ENCODE measurements at places on chromosomes 16 and 17.

DNA sequence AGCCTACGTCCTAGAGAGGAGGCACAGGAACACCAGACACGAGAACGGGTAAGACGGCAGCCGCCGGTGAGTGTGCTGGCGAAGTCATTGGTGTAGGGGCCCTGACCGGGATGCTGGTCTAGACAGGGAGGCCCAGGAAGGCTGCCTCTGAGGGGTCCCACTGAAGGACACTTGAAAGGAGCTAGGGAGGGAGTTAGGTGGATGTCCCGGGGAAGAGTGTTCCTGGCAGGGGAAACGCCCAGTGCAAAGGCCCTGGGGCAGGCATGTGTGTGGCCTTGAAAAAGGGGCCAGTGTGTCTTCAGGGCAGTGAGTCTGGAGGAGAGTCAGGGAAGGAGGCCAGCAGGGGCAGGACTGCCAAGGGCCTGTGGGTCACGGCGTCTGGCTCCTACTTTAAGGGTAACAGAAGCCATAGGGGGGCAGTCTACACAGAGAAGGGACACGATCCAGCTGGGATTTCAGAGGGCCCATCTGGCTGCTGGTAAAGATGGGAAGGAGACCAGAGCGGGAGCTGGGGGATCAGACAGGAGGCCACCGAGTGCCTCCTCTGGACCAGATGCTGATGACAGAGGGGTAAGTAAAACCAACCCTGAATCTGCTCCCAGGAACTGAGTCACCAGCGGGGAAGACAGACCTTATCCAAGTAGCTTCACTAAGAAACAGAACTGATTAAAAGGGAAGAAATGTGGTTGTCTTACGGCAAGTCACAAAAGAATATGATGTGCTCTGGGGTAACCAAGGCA lies 115.9 kb downstream of the LITAF start:
- no peak for DNase-seq

- no peak for DNase-seq
These were observed 40.4 kb upstream of the C16orf78 start for GRCh38 chr16:49333259-49333597.

DNA sequence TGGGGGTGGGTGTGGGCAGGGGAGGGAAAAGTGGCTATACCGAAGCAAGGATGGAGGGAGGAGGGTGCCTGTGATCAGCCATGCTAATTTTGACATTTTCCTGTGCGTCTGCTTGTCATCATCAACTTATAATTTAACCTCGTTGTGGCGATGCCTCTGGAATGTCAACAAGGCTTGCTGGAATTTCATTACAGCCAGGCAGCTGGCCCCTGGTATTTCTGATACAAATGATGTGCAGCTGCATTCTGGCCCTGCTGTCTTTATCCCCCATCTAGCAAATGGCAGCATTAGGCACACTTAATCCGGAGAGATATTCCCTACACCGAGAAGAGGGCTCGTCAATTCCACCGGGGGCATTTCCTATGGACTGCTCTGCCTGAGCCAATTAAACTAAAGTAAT lies 278.3 kb upstream of the CCL2 start:
- no peak for DNase-seq

DNA sequence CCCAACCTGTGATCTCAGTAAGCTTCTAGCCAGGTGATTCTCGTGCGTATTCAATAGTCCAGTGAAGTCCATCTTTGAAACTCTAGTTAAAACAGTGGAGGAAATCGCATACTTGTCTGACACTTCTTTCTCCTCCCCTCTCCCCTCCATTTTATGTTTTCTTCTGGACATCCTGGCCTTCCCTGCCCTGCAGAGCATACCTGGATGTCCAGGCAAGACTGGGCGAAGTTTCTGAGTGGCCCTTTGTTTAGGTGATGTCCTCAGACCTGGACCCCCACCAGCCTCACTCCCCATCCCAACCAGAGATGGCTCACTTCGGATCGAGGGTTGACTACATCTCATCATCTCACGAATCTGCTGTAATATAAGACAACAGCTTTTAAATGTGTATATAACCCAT lies 65.7 kb downstream of the CCDC182 start:
- DNase-seq: no peak

DNA sequence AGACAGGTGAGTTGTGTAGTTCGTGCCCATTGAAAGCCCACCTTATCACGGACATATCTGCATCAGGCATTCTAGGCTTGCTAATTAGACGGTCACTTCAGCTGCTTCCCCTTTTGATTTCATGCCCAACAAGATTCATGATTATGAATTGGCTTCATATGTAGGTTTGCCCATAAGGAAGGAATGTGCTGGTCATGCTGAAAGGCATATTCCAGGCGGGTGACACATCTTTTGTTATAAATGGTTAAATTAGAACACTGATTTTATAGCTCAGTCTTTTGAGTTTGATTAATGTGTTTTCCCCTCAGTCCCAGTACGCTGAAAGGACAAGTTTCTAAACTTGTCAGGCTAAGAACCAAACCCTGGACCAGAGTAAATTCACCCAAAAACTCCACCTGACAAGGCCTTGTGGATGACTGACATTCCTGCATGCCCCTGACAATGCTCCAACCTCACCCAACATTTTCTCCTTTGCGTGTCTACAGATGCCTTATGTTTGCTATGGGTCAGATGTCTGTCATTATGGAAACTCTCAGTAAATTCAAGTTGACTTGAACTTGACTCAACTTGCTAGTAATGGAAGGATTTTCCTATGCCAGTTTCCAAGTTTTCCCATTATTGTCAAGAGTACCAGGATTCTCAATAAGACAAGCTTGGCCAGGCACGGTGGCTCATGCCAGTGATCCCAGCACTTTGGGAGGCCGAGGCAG lies 421.9 kb downstream of the PMP22 start:
- DNase-seq: no peak

DNA sequence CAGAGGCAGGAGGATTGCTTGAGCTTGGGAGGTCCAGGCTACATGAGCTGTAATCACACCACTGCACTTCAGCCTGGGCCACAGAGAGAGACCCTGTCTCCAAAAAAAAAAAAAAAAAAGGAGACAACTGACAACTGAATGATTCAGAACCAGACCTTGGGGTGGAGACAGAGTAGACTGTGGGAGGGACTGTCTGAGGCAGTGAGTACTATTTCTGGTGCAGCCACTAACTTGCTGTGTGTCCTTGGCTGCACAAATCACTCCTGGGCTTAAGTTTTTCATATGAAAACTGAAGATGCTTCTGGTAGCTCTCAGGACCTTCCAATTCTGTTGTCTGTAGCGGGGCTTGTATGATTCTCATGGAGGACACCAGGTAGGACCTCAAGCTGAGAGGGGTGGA lies 5.8 kb downstream of the ASB16 start:
- no peak for DNase-seq

GRCh38 chr17:68298601-68299000 lies 7.3 kb downstream of the ARSG start:
- DNase-seq: no peak

DNA sequence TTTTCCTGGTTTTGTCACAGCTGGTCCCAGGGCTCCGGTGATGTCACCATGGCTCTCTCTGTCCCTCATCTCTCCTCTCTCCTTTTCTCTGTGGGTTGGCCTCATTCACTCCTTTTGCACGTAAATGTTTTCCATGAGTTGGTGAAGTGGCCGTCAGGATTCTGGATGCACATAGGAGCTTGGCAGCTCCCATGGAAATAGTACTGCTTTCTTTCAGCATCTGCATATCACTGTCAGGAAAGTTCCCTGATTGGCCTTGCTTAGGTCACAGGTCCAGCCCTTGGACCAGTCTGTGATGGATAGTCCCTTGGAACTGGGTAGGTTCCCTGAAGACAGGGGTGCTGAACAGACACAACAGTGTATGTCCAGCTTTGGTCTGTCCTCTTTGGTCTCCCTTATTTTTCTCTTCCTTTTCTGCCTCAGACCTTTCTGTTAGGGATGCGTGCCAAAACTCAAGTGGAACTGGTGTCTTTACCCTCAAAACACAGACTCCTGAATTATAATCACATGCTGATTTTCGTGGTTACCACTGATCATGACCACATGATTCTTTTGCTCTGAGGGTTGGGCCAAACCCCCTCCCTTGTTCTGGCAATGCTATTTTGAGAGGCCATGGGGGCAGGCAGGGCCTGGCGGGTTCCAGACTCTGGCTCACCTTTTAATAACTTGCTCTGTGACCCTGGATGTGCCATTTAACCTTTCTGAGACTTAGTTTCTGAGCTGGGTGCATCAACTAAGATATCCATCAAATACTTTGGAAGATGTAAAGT lies 99.0 kb downstream of the MSI2 start:
- no peak for DNase-seq

- DNase-seq: no peak
These were observed 12.8 kb downstream of the SPNS3 start for GRCh38 chr17:4446326-4447071.

DNA sequence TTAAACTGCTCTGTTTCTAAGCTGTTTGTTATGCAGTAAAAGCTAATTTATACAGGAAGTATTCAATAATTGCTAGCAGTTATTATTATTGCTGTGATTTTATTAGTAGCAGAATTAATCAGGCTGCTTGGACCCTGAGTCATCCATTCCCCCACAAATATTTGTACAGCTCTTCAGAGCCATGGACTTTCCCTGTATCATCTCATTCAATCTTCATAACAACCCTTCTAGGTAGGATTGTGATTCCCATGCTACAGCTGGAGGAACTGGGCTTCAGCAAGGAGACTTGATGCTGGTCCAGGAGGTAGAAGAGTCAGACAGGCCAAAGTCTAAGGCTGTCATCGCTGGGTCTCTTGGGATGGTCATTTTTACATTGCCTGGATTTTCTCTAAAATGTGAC lies 208.3 kb downstream of the C16orf95 start:
- no peak for DNase-seq

DNA sequence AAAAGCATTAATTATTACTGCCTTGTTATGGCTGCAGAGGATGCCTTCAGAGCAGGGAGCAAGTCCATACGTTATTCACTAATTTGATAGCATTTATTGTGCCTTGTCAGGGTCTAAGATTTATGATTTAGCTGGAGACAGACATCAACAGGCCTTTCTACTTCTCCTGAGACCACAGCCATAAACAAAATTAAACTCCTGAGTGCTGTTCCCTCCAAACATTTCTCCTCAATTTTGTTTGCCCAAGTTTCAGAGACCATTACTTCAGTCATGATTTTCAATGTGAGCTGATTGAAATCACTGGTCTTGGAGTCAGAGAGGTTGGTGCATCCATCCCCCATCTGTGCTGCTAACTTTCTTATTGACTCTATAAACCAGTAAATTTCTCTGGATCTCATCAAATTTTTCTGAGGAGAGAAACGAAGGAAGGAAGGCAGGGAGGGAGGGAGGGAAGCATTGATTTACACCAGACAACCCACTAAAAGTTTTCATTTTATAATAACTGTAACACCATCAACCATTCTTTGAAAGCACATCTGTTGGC lies 423.6 kb upstream of the CDH11 start:
- no peak for DNase-seq

DNA sequence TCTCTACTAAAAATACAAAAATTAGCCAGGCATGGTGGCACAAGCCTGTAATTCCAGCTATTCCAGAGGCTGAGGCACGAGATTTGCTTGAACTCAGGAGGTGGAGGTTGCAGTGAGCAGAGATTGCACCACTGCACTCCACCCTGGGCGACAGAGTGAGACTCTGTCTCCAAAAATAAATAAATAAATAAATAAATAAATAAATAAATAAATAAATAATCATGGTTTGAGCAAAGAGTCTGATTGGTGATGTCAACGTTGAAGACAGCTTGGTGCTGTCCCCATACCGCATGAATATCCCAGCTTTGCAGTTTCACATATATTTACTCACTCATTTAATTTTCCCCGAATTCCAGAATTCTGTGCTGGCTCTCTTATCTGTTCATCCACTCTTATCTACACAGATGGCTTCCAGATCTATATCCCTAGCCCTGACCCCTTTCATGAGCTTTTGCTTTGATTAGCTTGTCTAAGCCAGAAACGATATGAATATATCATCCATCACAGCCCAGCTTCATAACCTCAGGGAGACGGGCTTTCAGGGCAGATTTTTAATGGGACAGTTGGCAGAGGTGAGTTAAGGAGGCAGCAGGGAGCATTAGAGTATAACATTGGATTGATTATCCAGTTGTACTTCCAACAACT lies 91.0 kb downstream of the SPACA3 start:
- DNase-seq: no peak

- no peak for DNase-seq
These were observed 35.8 kb downstream of the SRCIN1 start for GRCh38 chr17:38569701-38570512.

- peak; percentile 38 for DNase-seq
These were observed 2.3 kb upstream of the DLX3 start for GRCh38 chr17:49997301-49997650.

DNA sequence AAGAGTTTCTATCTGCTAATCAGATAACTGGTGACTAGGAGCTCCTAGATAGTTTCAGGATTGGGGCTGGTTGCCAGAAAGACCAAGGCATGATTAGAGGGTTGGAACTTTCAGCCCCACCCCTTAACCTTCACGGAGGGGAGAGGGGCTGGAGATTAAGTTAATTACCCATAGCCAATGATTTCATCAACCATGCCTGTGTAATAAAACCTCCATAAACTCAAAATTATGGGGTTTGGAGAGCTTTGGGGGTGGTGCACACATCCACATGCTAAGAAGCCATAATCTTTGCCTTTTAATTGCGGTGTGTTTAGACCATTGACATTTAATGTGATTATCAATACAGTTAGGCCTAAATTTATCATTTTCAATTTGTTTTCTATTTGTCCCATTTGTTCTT lies 161.7 kb downstream of the CDK5R1 start:
- no peak for DNase-seq

DNA sequence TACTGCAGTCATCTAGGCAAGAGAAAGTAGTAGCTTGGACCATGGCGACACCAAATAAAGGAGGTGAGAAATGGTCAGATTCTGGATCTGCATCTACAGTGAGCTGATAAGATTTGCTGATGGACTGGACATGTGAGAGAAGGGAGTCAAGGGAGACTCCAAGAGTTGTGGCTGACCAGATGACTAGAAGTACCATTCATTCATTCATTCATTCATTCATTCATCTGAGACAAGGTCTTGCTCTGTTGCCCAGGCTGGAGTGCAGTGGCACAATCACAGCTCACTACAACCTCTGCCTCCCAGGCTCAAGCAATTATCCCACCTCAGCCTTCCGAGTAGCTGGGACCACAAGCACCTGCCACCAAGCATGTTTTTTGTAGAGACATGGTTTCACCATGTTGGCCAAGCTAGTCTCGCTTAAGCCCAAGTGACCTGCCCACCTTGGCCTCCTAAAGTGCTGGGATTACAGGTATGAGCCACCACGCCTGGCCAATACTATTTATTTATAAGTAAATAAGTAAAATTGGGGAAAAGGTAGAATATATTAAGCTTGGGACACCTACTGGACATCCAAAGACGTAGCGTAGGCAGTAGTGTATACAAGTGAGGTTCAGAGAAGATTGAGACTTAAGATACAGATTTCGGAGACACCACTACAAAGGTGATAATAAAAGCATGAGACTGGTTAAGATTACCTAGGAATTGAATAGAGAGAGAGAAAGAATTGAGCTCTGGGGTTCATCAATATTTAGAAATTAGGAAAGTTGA lies 15.7 kb upstream of the RNF43 start:
- DNase-seq: no peak

- DNase-seq: no peak
These were observed 1.8 kb downstream of the CCDC78 start for GRCh38 chr16:724188-725040.

GRCh38 chr16:57788252-57788841 lies 13.9 kb downstream of the KIFC3 start:
- DNase-seq: no peak

GRCh38 chr17:4313221-4314114 lies 49.7 kb upstream of the ANKFY1 start:
- no peak for DNase-seq

- DNase-seq: peak; percentile 12
These were observed at the start of gene SDK2 for GRCh38 chr17:73644145-73645049. TSS of gene SDK2 (minus strand) at chr17:73644445. CDS start at chr17:73644088, 357 bp downstream.
